AML-193 (cell line): ENCODE measurements at places on chromosomes 11 and 22.
A peak's percentile ranks its signal among the peaks of the same experiment; 100 is the strongest.

GRCh38 chr11:16603245-16603644 is 135.2 kb upstream of the C11orf58 start:
- DNase-seq: no peak

DNA sequence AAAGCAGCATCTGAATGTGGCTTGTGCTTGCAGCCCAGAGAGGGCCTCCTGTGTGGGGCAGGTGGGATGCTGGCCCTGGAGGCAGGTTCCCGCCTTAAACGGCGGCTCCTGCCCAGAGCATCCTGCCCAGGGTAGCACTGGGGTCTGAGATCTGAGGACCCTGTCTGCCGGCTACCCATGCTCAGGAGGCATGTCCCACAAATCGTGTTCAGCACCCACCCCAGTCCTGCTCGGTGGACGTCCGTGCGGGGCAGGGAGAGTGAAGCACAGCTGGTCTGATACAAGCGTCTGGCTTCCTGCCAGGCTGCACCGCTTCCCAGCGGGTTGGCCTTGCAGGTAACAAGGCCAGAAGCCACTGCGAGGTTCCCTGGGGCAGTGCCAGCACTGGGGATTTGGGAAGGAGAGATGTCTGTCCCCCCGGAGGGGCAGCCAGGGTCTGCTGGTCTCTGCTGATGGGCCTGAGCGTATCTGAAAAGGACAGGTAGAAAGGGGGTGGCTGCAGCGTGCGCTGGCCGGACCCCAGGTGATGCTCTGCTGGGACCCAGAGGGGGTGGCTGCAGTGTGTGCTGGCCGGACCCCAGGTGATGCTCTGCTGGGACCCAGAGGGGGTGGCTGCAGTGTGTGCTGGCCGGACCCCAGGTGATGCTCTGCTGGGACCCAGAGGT is 3.6 kb downstream of the TRABD start:
- DNase-seq: no peak

DNA sequence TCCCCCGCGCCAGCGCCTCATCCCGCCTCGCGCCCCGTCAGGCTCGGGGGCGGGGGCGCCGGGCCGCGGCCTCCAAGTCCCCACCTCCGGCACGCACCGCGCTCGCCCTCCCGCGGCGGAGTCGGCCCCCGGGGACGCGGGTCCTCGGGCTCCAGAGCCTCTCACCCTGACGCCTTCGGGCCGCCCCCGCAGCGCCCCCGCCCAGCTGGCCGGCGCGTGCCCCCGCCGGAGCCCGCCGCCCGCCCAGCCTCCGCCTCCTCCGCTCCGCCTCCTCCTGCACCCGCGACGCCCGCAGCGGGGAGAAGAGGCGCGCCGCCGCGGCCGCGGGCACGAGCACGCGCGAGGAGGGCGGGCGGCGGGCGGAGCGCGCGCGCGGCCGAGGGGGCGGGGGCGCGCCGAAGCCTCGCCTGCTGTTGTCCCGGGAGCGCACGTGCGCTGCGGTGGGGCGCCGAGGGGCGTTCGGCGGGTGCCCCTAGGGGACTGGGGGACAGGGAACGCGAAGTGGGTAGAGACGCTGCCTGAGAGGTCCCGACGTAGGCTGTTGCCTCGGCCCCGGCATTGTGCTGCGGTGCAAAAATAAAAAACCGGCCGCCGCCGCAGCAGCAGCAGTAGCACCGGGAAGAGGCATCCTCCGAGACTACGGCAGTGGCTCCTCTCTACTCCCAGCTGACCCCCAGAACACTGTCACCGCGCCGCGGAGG is 87.4 kb upstream of the ARHGAP32 start:
- DNase-seq: peak; percentile 18

DNA sequence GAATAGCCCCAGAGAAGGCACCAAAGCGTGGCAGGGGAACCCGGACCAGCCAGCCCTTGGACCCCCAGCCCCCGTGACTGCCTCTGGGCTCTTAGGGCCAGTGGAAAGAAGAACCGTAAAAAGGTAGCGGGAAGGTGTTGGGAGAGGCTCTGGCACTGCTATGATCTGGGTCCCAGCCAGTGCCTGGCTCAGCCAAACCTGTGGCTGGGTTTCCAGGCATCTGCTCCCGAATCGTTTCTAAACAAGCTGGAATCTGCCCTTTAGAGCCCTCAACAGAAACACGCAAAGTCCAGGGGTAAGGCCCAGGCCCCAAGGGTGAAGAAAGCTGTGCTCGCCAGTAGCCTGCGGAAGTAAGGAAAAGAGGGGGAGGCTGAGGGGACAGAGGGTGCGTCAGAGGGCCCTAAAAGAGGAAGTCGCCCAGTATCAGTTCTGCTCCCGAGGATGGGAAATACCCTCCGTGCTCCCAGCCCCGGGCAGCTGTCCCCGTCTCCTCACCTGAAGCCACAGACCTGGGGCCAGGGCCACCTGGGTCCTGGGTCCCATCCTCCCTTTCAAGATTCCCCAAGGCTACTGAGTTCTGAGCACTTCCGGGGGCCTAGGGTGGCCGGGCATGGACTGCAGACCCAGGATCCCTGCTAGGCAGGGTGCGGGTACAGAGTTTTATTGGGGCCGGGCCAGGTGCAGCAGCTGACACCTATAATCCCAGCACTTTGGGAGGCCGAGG is 24.7 kb downstream of the IL10RA start:
- DNase-seq: peak; percentile 83

- DNase-seq: peak; percentile 49
Measured at GRCh38 chr22:38824585-38824984, 19.2 kb downstream of the NPTXR start.

DNA sequence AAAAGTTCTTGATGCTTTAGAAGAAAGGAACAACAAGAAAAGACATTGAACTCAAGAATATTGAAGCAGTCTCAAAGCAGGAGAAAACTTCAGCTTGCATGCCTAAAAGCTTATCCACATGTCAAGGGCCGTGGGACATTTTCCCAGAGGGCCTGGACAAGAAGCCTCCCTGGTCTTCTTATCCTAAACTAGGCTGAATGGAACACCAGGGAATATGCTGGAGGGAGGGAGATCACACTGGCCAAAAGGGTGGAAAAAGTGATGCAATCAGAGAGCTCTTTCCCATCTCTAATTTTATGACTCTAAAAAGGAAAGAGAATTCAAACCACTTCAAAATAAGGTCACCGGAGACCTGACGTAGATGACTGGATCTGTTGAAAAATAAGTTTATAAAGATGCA is 107.2 kb downstream of the MPPED2 start:
- DNase-seq: no peak

- no peak for DNase-seq
Measured at GRCh38 chr11:111388842-111389241, 9.8 kb upstream of the POU2AF1 start.

GRCh38 chr22:25654676-25655075 is 87.3 kb upstream of the MYO18B start:
- no peak for DNase-seq

DNA sequence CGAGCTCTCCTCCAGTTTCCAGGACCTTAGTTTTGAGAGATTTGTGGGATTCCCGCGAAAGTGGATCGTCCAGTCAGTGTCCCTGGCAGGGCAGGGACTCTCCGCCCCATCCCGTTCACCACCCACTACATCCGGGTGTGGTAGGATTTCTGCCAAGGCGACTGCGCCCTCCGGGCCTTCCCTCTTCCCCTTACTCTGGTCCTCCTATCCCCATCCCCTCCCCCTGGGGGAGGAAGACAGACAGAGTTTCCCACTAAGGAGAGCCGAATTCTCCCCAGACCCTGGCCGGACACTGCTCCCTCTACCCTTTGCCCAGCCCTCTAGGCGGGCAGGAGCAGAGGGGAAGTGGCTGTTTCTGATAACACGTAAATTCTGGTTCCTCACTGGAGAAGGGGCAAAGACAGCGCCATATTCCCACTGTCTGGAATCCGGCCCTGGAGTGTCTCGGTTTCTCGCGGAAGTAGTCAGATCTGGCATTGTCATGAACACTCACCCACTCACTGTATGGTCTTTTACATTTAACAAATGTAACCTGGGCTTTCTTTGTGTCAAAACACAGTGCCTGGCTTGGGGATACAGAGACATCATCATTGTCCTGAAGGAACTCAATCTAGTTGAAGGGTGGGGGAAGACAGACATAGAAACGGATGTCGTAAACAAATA is 1.1 kb upstream of the NECTIN1 start:
- DNase-seq: peak; percentile 21

DNA sequence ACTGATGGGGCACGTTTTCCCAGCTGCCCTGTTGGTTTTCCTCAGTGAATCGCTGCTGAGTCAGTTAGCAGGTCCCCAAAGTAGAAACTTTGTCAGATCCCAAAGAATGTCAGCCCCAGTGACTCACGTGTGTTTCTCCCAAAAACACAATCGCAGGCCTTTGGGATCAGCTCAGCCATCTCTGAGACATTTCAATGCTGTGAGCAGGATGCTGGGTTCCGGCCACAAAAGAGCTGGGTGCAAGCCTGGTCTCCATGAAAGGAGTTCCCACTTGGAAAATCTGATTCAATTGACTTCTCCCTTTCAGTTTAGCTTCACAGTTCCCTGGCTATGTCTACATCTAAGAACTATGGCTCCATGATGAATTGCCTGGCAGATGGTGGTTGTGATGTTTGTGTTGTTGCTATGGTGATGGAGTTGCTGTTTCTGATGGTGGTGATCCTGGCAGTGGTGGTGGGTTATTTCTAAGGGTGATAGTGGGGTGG is 28.0 kb downstream of the MYEOV start:
- no peak for DNase-seq

- no peak for DNase-seq
Measured at GRCh38 chr22:45843986-45844385, 133.0 kb downstream of the WNT7B start.

DNA sequence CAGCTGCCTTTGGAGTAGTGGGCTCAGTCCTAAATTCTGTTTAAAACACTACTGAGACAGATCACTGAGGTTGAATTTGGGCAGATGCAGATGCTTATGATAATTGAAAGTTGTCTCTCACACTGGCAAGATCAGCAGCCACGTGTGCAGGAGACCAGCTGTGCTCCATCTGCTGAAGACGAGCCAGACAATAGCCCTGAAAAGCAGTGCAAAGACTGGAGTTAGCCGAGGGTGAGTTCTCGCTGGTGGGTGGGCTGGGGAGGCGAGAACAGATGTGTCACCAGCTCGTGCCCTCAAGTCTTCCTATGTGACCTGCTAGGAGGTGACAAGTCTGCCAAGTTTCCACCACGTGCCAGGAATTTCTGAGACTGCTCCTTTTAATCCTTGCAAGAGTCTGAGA is 661.3 kb upstream of the B3GAT1 start:
- no peak for DNase-seq

DNA sequence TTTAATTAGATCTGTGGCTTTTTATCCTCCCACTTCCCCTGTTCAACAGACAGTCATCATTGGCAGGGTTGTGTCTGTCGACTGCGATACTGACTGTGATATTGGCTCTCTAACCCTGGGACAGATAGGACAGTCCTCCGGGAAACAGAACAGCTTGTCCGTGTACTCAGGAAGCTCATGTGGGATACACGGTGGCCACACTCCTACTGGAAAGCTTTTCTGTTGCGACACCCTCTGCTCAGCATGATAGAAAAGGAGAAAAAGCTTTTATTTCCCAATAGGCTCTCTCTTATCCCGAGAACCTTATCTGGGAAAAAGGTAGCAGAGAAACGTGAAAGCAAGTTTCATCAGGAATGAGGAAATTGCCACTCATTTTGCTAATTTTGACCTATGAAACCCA is 60.4 kb upstream of the HSPA8 start:
- no peak for DNase-seq

DNA sequence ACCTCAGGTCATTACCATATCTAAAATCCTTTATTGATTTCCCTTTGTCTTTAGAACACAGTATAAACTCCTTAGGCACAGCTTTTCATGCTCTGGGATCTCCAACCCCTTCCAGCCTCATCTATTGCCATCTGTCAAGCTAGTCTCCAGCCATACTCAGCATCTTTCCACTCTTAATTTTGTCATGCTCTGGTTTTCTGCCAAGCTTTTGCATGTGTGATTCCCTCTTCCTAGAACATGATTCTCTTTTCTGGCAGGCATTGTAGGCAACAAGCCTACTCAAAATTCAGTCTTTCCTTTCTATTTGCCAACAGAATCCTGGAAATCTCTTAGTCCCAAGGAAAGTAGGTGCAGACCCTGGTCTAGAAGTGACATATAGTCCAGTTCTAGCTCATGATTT is 35.5 kb upstream of the SLC6A5 start:
- DNase-seq: no peak

DNA sequence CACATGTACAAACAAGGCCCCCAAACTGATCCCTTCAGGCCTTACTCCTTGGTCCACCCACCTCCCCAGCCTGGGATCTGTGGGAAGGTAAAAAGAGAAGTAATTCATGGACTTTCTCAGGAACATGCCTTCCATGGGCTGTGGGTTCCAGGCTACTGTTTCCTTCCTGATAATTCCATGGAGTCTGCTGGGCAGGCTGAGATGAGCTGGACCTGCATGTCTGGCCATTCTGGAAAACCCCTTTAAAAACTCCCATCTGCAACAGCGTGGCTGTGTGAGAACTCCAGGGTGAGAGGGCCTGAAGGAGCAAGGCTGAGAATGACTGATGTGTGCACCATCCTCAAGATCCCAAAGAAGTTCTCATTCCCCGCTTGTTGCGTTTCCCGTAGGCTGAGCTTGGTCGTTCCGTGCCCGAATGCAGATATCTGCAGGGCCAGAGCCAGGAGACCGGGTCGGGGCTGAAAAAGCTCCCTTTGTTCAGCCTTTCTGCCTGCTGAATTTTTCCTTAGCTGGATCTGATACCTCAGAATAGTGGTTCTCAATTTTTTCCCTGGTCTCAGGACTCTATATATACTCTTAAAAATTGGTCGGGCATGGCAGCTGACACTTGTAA is 72.9 kb downstream of the NAT10 start:
- DNase-seq: no peak

GRCh38 chr11:288478-289397 is at the start of gene PGGHG:
TSS of gene PGGHG (plus strand) at chr11:289126. CDS start at chr11:289817, 691 bp downstream.
- DNase-seq: peak; percentile 45

DNA sequence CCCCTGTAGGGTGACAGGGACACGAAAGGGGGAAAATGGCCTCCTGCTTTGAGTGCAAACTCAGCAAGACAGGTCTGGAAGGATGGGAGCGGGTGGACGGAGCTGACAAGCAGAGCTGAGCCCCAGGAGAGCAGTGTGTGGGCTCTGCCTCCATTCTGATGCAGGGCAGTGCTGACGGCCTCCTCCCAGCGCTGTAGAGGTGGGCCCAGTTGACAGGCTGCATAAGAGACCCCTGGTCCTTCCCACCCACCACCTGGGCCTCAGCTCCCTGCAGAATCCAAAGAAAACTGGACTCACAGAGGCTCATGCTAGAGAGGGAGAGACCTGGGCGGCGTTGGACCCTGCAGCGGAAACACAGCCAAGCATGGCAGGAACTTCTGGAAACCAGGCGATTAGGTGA is 1113.4 kb downstream of the BRD1 start:
- no peak for DNase-seq

DNA sequence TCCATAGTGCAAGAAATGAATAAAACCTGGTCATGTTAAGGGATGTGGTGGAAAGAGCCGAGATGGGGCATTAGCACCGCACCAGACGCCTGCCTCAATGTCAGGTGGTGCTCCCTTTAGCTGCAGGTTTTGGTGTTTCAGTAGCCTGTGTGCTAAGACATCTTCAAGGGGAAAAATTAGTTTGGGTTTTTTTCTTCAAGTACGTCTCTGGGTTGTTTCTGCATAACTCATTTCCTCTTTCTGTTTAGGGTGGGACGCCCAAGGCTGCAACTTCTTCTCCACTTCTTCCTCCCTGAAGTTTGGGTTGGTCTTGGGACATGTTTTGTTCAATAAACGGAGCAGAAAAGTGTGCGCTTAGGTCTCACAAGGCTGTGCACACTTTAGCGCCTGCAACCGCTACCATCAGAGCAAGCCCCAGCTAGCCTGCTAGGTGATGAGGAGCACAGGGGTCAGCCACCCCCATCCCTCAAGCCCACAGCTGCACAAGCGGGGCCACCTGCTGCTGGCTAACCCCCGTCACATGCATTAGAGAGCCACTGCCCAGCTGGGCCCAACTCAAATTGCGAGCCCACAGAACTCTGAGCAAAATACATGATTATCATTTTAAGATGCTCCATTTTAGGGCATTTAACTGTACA is 1495.7 kb downstream of the TBC1D22A start:
- DNase-seq: no peak
